ENCODE measurements at places on chromosomes 11 and 22.
A peak's percentile ranks its signal among the peaks of the same experiment; 100 is the strongest.

GRCh38 chr11:64711138-64711955, 11.7 kb downstream of the NRXN2 start:
- DNase-seq = no peak

DNA sequence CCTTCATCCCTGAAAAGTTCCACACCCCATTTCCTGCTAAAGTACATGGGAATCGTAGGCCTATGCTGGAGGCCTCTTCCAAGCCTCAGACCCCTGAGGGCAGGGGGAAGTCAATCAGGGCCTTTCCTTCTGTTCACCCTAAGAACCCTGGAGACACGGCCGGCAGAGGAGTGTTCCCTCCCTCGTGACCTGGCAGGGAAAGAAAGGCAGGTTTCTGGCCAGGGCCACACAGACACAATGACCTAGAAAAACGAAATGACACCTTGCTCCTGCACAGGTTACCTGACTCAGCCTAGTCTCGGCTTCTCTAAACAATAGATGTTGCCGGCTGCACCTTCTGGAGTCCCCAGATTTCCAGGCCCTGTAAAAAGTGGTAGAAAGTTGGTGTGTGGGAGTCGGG, 60.6 kb upstream of the CADM1 start:
- DNase-seq = no peak

DNA sequence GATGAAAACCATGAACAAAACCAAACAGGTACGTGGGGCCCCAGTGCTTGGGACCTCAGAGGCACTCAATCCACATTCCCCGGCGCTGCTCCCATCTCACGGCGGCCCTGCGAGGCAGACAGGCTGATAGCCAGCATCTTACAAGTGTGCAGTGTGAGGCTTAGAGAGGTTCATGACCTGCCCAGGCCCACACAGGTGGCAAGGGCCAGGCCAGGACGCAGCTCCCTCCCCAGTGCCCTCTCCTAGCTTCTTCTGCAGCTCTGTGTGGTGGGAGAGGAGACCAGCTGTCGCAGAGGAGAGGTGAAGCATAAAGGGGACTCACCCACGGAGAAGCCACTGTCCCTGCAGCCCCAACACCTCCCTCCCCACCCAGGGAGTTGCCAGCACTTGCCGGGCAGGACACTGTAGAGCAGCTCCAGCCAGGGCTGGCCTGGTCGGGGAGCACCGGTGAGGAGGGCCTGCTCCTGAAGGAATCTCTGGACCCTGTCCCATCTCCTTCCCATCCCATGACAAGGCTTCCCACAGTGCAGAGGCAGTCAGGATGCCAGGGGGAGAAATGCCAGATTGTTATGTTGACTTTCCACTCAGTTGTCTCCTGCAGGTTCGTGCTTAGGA, 92.4 kb upstream of the TMEM45B start:
- DNase-seq = no peak

GRCh38 chr11:12777208-12777874, 103.1 kb downstream of the TEAD1 start:
- DNase-seq = no peak

- no peak for DNase-seq
These were observed 3.6 kb upstream of the AIFM3 start for GRCh38 chr22:20963201-20964052.

DNA sequence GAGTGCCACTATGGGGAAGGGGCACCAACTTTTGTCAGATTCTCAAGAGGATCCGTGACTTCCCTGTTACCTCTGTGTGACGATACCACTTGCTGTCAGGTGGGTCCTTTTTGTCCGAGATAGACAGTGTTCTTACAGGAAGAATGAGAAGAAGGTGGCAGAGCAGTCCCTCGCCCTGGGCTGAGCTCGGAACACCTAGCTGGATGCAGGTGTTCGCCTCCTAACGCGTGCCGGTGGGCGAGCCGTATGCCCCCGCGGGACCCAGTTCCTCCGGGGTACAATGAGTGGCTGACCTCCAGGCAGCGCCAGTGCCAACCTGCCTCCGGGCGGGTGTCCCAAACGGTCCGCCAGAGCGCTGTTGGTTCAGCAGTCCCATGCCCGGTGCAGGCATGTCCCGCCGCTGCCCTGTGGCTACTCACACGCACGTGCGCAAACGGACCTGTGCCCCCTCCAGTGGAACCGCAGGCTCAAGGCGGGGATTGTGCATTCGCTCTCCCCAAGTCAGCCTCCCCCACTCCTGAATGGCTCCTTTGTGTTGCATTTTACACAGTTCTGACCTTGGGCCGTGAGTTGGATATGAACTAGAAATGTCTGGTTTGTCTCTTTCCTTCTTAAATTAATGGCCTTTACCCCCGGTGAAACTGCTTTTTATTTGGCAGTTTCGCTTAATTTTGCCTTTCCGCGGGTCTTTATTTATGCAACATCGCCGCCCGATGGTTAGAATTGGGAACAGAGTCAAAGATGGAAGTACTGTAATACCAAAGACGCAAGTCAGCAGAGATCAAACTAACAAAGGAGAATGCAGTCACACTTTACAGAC, 1.1 kb upstream of the ABTB2 start:
- DNase-seq = peak; percentile 69

DNA sequence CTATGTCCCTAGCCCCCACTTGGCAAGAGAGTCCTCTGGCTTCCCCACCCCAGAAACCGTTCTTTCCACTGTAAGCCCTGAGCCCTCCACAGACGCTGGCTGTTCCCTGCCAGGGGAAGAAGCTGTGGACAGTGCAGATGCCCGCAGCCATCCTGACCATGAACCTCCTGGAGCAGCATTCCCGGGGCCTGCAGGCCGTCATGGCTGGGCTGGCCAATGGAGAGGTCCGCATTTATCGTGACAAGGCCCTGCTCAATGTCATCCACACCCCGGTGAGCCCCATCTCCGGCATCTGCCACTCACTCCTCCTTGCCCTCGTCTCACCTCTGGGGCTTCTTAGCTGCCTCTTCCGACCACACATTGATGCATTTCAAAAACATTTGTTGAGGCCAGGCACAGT, 13.2 kb downstream of the BBS1 start:
- DNase-seq = no peak

DNA sequence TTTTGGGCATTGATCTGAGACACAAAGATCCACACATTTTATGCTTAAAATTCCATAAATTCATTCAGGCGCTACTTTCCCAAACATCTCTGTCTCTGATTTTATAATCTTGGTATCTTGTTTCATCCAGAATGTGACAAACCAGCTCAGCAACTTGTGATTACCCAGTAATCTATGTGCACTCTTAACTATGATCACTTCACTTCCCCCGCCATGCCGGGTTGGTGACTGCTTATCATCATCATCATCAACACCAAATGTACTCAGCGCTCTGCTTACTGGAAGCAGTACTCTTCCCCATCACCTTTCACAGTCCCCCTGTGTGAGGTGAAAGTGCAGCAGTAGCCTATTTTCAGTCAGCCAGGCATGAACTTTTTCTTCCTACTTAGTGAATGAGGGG, 15.2 kb upstream of the MMP7 start:
- no peak for DNase-seq

DNA sequence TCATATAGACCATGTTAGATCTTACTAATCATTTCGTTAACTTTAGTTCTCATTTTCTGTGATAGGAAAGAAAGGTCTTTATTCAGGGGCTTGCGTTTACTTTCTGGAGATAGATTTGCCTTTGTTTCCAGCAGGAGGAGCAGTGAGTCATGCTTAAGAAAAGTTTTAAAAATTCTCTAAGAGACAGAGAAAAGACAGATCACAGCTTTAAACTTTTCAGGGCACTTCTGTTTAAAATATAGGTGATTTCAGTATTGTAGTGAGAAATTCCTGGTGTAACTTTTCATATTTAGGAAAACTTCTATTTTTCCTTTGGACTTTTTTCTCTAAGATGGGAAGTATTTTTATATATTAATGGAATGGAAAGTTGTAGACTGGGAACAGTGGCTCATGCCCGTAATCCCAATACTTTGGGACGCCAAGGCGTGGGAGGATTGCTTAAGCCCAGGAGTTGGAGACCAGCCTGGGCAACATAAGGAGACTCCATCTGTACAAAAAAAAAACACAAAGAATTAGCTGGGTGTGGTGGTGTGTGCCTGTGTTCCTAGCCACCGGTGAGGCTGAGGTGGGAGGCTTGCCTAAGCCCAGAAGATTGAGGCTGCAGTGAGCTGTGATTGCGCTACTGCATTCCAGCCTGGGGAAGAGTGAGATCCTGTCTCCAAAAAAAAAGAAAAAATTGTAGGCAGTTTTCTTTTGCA, 60.3 kb downstream of the ATXN10 start:
- no peak for DNase-seq

GRCh38 chr11:4511282-4512245, 29.1 kb downstream of the OR52K1 start:
- no peak for DNase-seq

DNA sequence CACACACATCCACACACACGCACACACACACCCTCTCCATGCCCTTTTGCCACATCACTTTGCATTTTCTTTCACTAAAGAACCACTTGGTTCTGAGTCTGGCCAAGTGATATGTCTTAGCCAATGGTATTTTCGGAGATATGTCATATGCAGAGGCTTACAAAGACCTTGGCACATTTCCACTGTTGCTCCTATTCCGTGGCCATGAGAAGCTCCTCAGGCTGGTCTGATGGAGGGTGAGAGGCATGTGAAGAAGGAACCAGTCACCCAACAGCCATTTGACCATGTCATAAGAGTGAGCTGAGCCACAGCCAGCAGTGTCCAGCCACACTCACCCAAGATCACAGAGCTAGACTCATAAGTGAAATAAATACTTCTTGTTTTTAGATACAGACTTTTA, 212.6 kb upstream of the NAV2 start:
- no peak for DNase-seq

- DNase-seq = no peak
These were observed 3.2 kb downstream of the CD6 start for GRCh38 chr11:60974726-60975125.

GRCh38 chr22:49638788-49639187, 188.9 kb downstream of the BRD1 start:
- DNase-seq = peak; percentile 71

DNA sequence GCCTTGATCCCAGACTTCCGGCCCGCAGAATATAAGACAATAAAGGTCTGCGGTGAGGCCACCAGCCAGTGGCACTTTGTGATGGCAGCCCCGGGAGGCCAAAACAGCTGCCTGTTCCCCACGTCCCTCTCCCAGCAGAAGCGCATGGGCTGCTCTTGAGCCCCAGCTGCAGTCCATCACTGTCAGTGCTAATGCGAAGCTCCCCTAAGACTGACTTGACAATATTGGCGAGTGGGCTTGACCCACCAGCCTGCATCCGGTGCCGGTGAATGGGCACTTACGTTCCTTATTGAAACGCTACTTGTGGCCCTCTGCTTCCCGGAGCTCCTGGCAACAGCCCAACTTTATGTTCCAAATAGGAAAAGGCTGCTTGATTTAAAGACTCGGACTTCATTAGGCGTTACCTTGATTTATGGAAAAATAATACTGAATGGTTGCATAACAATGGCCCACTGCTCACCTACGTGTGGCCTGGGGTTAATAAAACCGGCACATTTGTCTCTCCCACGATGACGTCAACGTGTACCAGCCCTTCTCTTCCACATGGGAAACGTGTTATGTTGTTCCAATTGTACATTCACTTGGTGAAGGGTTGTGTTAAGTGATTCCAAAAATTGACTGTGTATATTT, 93.4 kb upstream of the SEPTIN5 start:
- no peak for DNase-seq

GRCh38 chr11:37532271-37532670, 934.2 kb upstream of the RAG2 start:
- no peak for DNase-seq

DNA sequence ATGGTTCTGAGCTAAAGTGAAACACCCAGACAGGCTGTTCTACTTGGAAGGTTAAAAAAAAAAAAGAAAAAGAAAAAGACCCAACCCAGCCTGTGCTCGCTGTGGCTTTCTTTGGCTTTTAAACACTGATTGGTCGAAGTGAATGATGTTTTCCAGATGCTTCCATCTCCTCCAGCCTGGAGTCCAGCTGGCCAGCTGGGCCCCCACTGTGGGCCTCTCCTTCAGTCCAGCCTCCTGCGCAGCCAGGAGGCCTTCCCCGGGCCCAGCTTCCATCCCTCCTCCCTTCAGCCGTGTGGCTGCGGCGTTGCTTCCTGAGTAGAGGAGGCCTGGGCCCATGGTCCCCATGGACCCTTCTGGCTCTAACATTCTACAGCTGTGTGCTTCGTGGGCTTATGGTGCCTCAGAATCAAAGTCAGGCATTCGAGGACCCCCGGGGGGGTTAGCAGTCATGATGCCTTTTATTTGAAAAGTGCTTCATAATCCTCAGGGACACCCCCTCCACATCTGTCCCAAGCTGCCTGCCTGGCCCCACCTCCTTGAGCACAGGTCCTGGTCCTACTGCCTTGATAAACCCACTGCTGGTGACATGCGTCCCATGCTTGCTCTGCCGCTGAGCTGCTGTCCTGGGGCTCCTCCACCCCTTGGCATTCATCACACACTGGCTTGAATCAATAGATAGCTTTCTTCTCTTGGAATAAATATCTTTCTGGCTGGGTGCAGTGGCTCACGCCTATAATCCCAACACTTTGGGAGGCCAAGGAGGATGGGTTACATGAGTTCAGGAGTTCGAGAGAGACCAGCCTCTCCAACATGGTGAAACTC, 42.2 kb upstream of the FBLN1 start:
- no peak for DNase-seq

Data from frontal cortex (tissue), 4 donors.